Non-pigmented ciliary epithelial cell (primary cell): ENCODE measurements at places on chromosomes 12 and 14.

GRCh38 chr12:5096241-5096924 is 52.7 kb downstream of the KCNA5 start:
- no peak for DNase-seq

GRCh38 chr14:32710231-32710671 is 228.4 kb upstream of the NPAS3 start:
- DNase-seq: no peak

DNA sequence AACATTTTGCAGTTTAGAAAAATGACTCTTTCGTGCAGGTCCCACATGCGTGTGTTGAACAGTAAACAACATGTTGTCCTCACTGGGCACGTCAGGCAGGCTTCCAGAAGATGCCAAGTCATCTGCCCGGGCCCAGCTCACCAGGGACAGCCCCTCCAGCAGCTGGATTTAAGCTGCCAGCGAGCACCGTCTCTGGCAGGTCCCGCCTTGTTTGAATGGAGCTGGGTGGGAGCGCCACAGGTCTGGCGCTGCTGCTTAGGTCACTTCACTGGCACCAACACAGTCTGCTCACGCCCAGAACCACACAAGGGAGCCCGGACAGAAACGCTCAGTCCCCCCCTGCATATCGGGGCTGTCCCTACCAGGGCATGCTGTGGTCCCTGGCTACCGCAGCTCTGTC is 33.1 kb upstream of the MMP17 start:
- DNase-seq: no peak

- no peak for DNase-seq
These were observed 244.2 kb downstream of the CACNA1C start for GRCh38 chr12:2297004-2297403.

GRCh38 chr12:53791735-53792326 is 40.1 kb upstream of the CISTR start:
- no peak for DNase-seq

DNA sequence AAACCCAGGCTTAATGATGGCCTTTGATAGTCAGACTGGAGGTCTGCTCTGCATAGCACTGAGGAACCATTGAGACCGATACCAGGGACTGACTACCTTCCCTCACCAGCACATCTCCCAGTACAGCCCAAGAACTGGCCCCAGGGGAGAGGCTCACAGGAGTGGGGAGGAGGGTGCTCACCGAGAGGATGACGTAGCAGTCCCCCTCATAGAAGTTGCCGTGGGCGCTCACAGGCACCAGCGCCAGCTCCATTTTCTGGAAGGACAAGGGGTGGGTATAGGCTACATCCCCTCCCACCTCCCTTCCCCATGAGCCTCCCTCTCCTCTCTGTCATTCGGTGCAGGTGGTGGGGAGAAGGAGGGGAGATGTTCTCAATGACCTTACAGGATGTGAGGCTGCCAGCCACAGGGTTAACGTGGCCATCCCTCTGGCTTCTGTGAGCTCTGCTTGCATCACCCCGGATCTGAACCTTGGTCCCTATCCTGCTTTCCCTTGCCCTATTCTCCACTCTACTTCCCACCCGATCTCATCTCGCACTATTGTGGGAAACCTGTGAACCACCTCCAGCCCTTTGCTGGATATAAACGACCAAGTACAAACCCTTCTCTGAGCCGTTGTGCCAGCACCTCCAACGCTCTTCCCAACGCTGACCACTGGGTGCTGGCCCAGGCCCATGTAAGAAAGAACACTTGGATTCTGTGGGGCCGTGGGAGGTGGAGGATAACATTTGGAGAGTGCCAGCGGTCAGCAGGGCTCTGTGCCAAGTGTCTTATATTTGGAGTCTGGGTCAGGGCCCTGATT is 4.4 kb downstream of the AVIL start:
- DNase-seq: no peak

- no peak for DNase-seq
These were observed 45.7 kb downstream of the TEAD4 start for GRCh38 chr12:3004655-3005565.

DNA sequence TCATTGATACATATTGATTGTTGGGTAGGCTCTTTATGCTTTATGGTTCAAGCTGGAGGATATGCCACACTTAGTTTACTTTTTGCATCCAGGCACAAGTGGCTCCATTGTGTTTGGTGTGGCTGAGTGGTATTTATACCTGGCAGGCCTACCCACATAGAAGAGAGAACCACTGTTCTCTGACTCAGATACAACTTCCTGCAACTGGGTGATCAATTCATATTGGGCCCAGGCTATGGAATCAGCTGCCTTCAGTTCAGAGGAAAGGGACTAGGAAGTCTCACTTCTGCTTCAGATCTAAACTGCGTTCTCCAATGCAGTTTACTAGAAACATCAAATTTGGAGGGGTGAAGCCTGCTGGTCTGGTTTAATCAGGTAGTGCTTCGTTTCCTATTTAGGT is 49.8 kb upstream of the LRRK2 start:
- no peak for DNase-seq

GRCh38 chr12:50533203-50533584 is 28.4 kb downstream of the DIP2B start:
- DNase-seq: peak; percentile 6

GRCh38 chr12:85448548-85449139 is 168.6 kb downstream of the ALX1 start:
- DNase-seq: no peak

DNA sequence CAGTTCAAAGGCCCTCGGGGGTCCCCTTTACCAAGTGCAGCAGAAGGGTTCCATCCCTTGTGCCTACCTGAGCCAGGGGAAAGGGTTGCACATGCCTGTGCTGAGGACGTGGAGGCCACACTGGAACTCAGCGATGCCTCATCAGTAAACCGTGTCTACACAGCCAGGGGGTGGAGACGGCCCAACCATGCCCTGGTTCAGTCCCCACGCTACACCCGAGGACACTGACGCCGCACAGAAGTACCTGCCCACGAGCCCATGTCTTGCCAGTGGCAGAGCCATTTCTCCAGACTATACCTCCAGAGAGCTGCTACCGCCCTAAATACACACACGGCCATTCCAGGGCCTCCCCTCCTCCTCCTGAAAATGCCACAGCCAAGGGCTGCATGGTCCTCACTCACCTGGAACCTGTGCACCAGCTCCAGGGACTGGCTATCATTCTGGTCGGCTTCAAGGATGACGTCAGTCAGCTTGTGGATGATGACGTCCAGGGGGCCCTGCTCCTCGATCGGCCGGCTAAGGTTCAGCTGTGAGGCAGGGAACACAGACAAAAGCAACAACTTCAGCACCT is 93.4 kb downstream of the CHGA start:
- no peak for DNase-seq

DNA sequence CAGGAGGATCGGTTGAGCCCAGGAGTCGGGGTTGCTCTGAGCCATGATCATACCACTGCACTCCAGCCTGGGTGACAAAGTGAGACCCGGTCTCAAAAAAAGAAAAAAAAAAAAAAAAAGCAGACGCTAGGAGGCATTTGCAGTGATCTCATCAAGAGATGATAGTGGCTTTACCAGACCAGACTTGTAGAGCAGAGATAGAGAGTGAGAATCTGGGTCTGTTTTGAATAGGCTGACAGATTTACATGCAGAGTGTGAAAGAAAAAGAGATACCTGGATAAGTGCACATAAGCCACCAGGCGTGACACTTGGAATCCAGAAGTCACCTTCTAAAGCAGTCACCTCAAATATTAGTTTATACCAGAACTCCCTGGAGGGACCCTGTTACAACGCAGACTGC is 21.1 kb upstream of the FLRT2 start:
- no peak for DNase-seq

DNA sequence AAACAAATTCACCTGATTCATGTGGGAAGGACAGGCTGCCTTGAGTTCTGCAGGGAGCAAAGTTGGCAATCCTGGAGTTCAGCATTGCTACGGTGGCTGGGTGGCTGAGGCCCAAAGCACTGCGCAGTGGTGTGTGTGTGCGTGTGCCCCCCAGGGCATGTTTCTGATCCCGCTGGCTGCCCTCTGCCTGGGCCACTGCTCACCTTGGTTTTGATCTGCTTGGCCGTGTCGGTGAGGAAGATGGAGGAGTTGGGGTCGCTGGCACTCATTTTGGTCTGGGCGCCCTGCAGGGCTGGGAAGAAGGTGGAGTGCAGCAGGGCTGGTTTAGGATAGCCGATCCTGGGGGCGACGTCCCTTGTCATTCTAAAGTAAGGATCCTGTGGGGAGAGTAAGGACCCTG is 19.1 kb downstream of the SLC25A47 start:
- DNase-seq: no peak

DNA sequence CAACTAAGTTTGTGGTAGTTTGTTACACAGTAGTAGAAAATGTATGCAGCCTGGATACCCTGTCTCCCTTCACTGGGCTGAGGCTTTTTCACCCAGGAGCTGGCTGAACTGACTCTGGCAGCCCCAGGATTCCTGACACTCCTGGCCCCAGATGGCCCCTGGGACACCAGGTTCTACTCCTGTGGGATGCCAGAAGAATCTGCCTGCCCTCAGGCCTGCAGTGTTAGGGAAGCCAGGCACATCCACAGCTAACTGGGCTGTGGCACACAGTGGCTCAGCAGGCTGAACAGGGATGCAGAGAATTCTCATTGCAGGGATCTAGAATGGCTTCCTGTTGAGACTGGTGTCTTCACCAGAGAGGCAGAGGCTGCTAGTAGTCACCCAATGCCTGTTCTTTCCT is 8.5 kb downstream of the IFI27 start:
- DNase-seq: no peak

GRCh38 chr12:4991373-4991772 is 52.3 kb upstream of the KCNA5 start:
- DNase-seq: no peak

DNA sequence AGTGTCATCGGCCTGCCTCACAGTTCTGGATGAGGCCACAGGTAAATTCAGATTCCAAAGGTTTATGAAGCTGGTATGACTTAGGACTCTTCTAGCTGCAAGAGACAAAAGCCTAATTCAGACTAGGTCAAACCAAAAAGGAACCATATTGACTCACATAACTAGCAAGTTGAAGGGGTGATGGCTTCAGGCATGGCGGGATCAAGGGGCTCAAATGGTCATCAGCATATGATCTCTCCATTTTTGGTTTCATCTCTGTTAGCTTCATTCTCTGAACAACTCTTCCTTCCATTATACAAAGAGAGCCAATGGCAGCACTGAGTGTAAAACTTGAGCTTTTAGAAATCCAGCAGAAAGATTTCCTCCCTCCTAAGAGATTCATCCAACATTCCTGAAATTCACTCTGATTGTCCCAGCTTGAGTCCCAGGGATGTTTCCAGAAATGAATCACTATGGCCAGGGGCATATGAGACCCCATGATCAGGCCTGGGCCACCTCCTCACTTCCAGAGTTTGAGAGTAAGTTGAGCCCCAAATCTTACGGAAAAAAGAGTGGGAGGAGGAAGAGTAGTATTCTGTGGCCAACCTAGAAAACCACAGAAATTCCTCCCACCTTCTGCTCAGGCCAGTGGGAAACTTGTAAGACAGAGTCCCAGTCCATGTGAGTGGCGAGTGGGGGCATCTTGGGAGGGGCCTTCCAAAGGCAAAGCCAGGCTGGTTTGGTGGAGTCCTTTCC is 2.0 kb upstream of the MAP1LC3B2 start:
- DNase-seq: no peak

DNA sequence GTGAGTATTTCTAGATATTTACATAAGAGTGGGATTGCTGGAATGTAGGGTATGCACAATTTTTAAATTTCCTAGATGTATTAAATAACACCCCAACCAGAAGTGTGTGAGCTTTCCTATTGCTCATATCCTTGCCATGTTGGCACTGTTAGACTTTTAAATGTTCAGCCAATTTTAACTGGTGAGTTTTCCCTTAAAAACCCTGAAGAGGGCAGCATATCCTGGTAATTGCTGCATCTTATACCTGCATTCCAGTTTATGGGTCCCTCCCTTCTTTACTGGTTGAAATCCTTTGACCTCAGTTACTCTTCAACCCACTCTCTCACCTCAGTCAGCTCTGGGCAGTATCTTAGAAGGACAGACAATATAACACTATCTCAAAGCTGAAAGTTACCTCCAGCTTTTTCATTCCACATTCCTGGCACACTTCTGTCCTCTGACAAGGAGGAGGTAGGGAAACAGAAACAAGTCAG is 270.6 kb downstream of the PAWR start:
- peak; percentile 93 for DNase-seq

DNA sequence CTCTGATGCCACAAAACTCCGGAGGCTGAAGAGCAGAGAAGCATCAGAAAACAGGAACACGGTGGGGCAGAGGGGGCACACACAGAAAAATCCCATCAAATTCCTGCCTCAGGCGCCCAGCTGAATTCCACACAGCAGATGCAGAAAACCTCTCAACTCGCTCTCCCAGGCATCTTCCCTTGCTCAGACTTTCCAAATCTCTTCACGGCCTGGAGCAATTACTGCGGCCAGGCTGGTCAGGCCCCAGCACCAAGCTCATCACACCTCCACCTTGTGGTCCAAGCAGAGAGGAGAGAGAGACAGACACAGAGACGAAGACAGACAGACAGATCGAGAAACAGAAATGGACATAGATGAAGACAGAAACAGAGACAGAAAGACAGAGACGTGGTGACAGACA is 89.0 kb downstream of the NCOR2 start:
- DNase-seq: no peak

- peak; percentile 11 for DNase-seq
These were observed 41.9 kb upstream of the FKBP4 start for GRCh38 chr12:2752676-2753371.

DNA sequence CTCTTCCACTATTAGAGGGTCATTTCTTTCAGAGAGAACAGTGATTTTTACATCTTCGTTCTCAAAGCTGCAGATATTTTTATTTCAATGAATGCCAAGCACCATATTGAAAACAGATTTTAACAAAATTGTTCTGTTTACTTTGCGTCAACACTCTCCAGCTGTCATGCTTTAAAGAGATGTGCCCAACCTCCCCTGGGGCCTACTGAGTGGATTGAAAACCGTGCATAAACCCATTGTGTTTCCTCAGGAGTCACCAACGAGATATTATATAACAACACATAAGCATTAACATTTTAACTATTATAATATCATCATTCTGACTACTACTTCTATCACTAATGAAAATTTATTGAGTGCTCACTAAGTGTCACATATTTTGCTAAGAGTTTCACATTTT is 81.6 kb downstream of the MYF5 start:
- DNase-seq: no peak

- peak; percentile 3 for DNase-seq
These were observed 60.6 kb upstream of the TCL1A start for GRCh38 chr14:95774265-95775160.

GRCh38 chr12:6346235-6346832 is 4.5 kb upstream of the TNFRSF1A start:
- DNase-seq: no peak

- DNase-seq: no peak
These were observed 4.3 kb upstream of the PGF start for GRCh38 chr14:74959596-74960180.
